ENCODE measurements at places on chromosomes 4 and X. TPM values are rescaled to one million over a fixed set of nuclear protein-coding genes. Genes with fewer than 3 reads are reported as not detected.

GRCh38 chr4:7672601-7673000 lies 237.9 kb upstream of the PSAPL1 start:
- DNase-seq: no peak

DNA sequence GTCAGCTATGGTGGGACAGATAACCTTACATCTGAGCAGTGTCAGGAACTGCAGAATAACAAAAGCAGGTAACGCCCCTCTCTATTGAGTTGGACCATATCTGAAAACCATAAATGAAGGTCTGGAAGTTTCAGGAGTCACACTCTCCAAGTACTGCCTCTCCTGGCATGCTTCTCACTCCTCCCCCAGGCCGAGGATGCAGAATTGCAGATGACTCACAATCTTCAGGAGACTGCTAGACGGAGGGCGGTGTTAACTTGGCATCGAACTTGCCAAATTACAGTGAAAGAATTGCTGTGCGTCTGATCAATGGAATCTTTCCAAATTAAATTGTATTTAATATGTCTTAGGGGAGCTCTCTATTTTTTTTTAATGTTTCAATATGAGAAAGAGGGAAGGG lies 67.1 kb upstream of the TRIM2 start:
- peak; percentile 63 for DNase-seq

Gene VCX
- polyA plus RNA-seq: not detected

DNA sequence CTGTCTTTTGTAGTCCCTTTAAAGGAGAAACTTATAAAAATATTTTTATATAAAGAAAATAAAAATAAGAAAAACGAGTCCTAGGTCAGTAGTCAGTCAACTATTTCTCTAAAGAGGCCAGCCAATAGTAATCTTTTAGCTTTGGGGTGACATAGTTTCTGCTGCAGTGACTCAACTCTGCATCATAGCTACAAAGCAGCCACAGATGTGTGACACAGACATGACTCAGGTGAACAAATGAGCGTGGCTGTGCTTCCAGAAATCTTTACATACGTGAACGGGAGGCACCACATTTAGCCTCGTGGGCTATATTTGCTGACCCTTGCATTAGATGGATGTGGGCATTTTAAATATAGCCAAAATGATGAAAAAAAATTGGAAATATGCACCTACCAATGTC lies 1862.5 kb upstream of the TENM3 start:
- DNase-seq: no peak

DNA sequence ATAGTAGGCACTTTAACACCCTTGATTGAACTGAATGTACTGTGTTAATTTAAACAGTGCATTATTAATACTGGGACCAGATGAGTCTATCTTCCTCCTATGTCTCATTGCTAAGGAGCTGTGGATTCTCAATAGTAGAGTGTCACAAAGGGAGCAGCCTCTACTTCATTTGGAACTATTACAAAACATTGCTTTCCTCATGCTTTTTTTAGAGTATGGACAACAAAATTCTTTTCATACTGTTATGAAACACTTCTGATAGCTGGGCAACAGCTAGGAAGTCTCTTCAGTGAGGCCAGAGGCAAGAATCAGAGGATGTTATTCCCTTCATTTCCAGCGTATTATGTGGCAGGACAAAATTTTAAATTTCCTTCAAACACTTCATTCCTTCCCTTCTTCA lies 160.8 kb downstream of the FBXO8 start:
- DNase-seq: no peak

Gene ALPK1
- polyA plus RNA-seq: 7.6 TPM

GRCh38 chr4:182289809-182290208 lies 46.6 kb downstream of the TENM3 start:
- no peak for DNase-seq

DNA sequence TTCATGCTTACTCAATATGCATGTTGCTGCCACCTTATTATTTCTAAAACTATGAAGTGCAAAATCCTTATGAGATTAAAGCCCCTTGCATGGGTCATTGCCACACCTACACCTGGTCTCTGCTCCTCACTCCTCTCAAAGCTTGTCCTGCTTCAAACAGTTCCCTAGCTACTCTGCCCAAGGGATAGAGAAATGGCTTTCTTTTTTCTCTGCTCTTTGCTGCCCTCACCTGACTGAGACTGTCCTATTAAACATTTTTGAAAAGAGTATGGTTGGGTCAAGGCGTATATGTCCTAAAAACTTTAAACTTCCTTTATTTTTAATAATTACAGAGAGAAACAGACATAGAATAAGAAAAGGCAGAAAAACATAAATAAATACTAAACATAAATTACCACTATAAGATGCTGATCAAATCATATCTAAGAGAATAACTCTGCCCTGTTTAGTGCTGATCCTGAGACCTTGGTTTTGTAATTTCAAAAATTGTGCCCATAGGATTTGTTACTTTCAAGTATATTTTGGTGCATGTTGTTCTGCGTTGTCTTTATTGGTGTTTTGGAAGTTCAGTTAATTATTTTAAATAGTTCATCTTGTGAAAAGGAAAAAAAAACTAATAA lies 704.9 kb upstream of the PABPC4L start:
- DNase-seq: no peak

- no peak for DNase-seq
Observed at GRCh38 chr4:165737309-165737972, 135.6 kb upstream of the TLL1 start.

- no peak for DNase-seq
Observed at GRCh38 chr4:136680761-136681160, 851.5 kb downstream of the PCDH18 start.

GRCh38 chr4:71235311-71236201 lies 103.3 kb upstream of the SLC4A4 start:
- no peak for DNase-seq

DNA sequence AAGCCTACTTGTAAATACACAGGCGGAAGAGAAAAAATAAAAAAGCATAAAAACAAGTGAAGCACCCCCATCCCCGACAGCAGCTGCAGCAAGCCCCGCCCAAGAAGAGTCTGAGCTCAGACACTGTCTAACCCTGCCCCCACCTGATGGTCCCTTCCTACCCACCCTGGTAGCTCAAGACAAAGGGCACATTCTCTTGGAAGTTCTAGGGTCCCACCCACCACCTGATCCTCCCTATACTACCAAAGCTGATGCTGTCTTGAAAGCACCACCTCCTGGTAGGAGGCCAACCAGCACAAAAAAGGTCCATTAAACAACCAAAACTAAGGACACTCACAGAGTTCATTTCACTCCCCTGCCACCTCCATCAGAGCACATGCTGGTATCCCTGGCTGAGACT lies 308.2 kb downstream of the KLHL13 start:
- DNase-seq: no peak

- DNase-seq: no peak
Observed at GRCh38 chr4:63063760-63064159, 1345.5 kb downstream of the TECRL start.

GRCh38 chr4:56665781-56666180 lies 15.3 kb downstream of the HOPX start:
- DNase-seq: no peak

DNA sequence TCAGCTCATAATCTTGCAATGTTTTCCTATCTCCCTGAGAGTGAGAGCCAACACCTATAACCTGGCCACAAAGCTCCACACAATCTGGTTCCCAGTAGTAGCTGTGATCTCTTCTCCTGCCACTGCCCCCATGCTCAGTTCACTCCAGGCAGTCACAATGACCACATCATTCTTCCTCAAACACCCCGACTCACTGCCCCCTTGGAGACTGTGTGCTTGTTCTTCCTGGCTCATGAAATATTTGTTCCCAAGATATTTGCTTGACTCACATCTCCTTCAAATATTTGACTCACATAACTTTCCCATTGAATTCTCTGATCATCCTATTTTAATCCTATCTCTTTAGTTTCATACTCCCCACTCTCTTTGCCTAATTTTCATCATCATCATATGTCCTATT lies 173.7 kb downstream of the AREG start:
- no peak for DNase-seq

Gene SOD3
- polyA plus RNA-seq: 30.0 TPM

DNA sequence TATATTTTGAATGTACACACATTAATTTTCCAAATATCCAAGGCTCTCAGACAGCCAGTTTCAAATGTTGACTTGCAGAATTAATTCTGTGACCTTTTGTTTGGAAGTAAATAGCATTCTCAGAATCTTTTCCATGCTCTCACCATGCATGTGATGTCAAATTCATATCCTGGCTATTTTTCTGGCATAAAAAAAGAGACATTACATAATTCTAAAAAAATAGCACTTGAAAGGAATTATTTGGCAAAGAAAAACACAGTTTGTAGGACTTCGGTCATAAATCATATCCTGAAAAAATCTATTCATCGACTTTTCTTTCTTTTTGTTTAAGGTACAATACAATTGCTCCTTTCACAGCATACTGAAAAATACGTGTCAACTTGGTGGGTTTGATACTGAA lies 111.2 kb downstream of the GLRA3 start:
- DNase-seq: peak; percentile 37

Gene P2RY4
- polyA plus RNA-seq: 0.25 TPM

DNA sequence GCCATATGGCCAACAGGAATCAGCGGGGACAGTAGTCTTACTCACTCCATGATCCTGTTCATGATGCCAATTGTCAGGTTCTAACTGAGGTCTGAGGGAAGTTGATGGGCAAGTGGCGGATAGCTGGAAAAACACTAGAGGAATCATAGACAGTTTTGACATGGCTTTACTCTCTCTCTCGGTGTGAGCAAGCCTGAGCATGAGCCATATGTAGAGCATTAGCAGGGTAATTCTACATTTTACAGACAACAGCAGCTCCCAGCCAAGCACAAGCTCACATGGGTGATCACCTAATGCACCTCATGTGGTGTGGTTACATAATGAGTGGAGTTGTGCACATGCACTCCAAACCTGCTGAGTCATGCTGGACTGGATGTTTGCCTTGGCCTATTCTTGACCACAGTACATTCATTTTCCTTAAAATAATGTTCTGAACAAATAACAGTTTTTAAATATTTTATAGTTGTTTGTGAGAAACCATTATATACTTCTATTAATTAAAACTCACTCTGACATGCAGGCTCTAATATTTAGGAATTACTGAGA lies 429.2 kb downstream of the GPAT3 start:
- no peak for DNase-seq

GRCh38 chr4:41963105-41963504 lies 18.5 kb upstream of the DCAF4L1 start:
- no peak for DNase-seq

- no peak for DNase-seq
Observed at GRCh38 chr4:183376381-183376780, 54.2 kb upstream of the CLDN24 start.

GRCh38 chrX:36510736-36511135 lies 497.4 kb upstream of the FAM47C start:
- DNase-seq: no peak

Gene PDHA1
- 175 TPM for polyA plus RNA-seq

DNA sequence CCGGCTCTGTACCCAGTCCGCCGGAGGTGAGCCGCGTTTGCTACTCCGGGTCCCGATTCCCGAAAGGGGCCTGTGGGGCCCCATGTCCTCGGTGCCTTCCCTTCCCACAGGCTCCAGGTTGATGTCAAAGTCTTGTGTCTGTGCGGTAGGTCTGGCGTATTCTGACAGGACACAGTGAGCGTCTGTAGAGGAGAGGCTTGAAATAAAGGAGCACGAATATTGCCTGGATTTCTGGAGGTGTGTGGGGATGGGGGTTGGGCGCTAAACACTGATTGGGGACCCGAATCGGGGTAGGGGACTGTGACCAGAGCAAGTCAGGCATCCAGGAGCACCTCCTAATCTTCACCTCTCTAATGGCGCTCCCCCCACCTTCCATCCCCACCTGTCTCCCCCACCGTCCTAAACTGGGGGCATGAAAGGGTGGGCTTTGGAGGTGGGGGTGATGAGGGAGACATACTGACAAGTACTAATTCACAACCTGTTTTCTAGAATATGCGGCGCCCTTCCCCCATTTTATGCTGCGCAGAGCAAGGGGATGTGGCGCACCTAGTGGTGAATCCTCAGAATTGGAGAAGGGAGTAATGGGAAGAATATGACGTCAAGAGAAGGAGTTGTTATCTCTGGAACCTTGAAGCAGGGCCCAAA lies 855 bp downstream of the GPRASP2 start:
- peak; percentile 70 for DNase-seq

Gene LRAT
- 0.53 TPM for polyA plus RNA-seq

DNA sequence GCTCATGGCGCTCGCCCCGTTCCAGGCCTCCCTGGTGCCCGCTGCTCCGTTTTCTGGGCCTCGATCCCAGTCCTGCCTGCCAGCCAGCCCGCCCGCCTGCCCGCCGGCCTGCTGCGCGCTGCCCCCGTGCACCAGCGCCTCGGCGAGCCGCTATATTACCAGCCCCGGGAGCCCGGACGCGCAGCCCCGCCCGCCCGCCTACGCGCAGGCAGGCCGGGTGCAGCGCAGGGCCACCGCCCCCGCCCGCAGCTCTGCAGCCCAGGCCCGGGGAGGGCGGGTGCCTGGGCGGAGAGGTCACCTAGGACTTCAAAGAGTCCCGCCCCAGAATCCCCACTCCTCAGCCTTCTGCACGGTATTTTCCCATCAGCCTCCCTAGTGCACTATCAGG lies at the start of gene MAOB:
Gene MAOB, minus strand, starts transcription at position 157 of the 388 bp plus-strand sequence. Its CDS starts 151 bp downstream, at position 6.
- DNase-seq: no peak

GRCh38 chr4:6956434-6957147 lies 47.0 kb downstream of the TBC1D14 start:
- no peak for DNase-seq

GRCh38 chr4:146486565-146486964 lies 35.2 kb downstream of the SLC10A7 start:
- DNase-seq: no peak

GRCh38 chrX:88937616-88938015 lies 190.6 kb downstream of the CPXCR1 start:
- no peak for DNase-seq

Gene G3BP2
- 103 TPM for polyA plus RNA-seq

DNA sequence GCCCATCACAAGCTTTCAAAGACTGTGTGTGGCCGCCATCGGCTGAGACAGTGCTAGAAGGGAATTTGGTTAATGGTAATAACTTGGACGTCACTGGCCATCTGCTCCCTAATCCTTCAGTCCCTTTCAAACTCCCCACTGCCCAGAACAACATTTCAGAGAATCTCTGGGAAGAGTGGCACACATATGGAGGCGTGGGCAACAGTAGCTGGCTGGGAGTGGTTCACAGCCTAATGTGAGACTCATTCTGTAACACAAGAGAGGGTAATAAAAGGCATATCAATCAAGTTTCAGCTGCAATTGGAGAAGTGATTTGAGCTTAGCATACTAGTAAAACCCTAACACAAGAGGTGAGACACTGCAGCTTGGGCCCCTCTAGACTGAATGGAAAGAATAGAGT lies 15.4 kb downstream of the SMIM10 start:
- DNase-seq: no peak

Measured in hindlimb muscle (tissue), 1 donor.